ENCODE measurements at places on chromosomes 5 and 9. TPM values are rescaled to one million over a fixed set of nuclear protein-coding genes. Genes with fewer than 3 reads are reported as not detected.

The ZNF483 gene
- total RNA-seq: 3.0 TPM

The GHR gene
- total RNA-seq: 2.2 TPM

The SARDH gene
- 3.4 TPM for total RNA-seq

The OR1Q1 gene
- total RNA-seq: not detected

The ANKRD34B gene
- total RNA-seq: not detected

The NEURL1B gene
- 0.95 TPM for total RNA-seq

The TMEM232 gene
- total RNA-seq: not detected
